Activated CD4-positive, alpha-beta T cell treated with anti-CD3 and anti-CD28 coated beads for 36 hours (primary cell): ENCODE measurements at places on chromosomes 2 and 18.

DNA sequence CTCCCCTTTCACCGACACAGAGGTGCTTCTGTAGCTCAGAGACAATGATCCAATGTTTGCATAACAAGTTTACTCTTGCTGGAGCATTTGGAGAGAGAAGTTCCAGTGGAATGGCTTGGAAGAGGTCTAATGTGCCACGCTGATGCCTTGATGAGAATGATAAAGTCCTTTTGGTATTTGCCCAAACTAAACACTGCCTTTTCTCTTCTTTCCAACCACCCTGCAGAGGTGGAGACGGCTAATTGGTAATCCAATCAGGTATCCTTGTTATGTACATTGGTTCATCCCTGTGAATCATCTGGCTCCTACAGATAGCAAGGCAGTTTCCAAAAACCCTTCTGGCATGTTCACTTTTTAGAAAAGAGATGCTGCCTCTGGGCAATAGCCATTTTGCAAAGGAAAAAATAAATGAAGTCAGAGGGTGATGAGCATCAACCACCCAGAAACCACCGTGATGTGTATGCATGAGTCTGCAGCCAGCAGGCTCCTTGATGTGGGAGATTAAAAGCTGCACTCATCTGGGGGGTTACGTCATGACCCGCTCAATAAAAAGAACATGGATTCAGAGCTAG, 40.6 kb downstream of the KIAA2012 start:
- DNase-seq = peak; percentile 9

GRCh38 chr2:149877074-149877473, 289.5 kb upstream of the MMADHC start:
- DNase-seq = no peak

GRCh38 chr18:23703057-23703986, 14.1 kb downstream of the LAMA3 start:
- DNase-seq = peak; percentile 27

GRCh38 chr18:36128907-36129299, 237 bp downstream of the SLC39A6 start:
- no peak for DNase-seq

DNA sequence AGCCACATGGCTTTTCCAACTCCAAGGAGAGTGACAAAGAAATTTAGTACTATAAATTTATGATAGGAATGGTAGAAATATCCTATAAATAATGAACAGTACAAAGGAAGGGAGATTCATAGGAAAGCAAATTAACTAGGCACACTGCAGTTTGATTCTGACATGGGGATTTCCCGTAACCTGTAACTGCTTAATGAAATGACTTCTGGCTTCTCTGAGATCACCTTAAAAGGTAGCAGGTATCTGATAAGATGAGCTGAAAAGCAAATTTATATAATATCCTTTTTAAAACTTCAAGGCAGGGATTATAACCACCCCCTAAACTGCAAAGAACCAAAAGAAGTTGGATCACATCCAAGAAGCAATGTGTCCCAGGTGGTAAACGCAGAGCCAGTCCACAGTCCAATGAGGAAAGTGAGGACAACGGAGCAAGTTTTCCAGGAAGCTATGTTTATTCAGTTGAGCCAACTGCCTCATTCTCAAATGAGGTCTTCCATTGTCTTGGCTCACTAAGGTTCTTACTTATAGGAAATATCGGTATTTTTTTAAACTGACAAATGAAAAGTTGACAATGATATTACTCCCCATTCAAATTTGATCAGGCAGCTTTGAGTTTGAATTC, 43.0 kb downstream of the WIPF1 start:
- DNase-seq = no peak
